ENCODE measurements at places on chromosomes 2 and 18.

GRCh38 chr2:175931805-175932204 lies 70.3 kb downstream of the LNPK start:
- no peaks in the 10 kb centered on the region for H3K27me3 ChIP-seq
- H3K4me1 ChIP-seq, result no peaks in the 10 kb centered on the region
- H3K27ac ChIP-seq, result no peak overlapping the region
- DNase-seq, result no peak
- no peak overlapping the region for H3K4me3 ChIP-seq
- H3K36me3 ChIP-seq, result peaks cover 11% of the 10 kb centered on the region

DNA sequence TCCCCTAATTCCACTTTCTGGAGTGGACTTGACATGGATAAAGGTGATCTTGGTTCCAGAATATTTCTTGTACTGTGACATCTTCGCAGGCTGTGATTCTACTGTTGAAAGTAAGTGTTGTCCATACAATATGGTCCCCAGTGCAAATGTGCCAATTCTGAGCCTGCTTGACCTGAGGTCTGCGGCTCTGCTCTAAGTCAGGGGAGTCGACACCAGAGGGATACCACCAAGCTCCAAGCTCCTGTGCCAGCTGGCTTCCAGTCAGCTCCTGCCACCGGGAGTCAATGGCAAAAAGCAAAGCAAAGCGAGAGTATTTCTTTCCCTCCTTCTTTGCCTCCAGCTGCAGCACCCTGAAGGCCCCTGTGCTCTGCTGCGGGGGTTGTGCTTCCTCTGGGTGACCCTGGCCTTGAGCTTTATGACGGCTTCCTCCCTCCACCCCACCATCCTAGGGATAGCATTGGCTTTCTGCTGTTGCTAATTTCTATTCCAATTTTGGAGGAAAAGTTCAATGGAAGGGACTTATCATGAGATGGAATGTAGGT lies 50.4 kb downstream of the SLC35F5 start:
- H3K36me3 ChIP-seq, result no peaks in the 10 kb centered on the region
- no peaks in the 10 kb centered on the region for H3K27me3 ChIP-seq
- H3K27ac ChIP-seq, result no peak overlapping the region
- H3K4me1 ChIP-seq, result no peaks in the 10 kb centered on the region

DNA sequence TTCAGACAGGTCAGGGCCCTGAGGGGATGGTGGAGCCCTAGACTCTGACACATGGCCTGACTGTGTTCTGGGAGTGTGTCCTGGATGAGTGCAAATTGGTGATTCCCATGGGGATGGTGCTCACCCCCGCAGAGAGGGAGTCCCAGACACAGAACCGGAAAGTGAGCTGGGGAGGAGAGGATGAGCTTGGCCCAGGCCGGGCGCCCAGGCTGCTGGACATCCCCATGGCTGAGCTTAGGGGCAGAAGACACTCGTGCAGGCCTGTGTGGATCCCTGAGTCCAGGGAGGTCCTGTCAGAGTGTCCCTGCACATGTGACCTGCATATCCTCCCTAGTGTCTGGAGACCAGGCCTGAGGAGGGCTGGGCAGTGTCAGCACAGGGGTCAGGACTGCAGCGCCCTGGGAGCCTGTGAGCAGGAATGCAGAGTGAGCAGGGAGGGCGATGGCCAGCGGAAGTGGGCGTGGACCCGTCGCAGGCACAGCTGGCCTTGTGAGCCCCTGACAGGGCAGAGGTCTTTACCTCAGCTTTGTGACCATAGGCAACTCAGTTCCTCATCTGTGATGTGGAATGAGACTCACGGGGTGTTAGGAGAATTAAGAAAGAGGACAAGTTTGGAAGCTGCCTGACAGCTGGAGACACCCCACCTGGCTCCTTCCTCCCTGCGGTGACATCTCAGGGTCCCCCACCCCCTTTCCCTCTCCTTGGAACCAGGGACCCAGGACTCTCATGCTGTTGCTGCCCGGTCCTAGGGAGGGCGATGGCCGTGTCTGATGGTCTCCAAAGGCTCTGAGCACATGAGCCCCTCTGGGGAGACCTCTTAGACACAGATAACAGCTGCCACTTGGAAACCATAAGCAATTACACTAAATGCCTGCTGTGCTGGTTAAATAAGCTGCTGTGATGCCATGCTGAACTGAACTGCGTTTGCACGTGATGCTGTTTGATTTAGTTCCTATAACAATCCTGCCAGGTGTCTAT lies 62.6 kb upstream of the HS6ST1 start:
- DNase-seq, result no peak
- no peaks in the 10 kb centered on the region for H3K4me1 ChIP-seq
- H3K27me3 ChIP-seq, result no peaks in the 10 kb centered on the region
- H3K27ac ChIP-seq, result no peak overlapping the region

- no peak overlapping the region for H3K4me3 ChIP-seq
- H3K27ac ChIP-seq, result no peak overlapping the region
- H3K27me3 ChIP-seq, result peaks cover 4% of the 10 kb centered on the region
- H3K4me1 ChIP-seq, result no peaks in the 10 kb centered on the region
- H3K36me3 ChIP-seq, result no peaks in the 10 kb centered on the region
Observed at GRCh38 chr18:8686611-8687010, 18.7 kb upstream of the MTCL1 start.

DNA sequence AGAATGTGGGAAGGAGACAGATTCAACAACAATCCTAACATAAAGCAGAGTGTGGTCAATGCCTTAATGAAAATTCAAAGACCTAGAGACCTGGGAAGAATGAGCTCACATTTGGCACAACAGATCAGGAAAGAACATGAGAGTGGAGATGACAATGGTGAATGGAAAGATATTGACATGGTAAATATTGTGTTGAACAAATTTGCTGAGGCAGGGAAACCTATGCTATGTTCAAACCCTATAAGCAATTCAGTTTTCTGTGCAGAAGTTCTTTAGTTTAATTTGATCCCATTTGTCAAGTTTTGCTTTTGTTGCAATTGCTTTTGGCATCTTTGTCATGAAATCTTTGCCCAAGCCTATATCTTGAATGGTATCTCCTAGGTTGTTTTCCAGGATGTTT lies 199.4 kb upstream of the LRRTM4 start:
- no peak overlapping the region for H3K27ac ChIP-seq
- DNase-seq, result no peak
- no peak overlapping the region for H3K4me3 ChIP-seq
- H3K36me3 ChIP-seq, result no peaks in the 10 kb centered on the region
- no peaks in the 10 kb centered on the region for H3K4me1 ChIP-seq
- H3K27me3 ChIP-seq, result no peaks in the 10 kb centered on the region

DNA sequence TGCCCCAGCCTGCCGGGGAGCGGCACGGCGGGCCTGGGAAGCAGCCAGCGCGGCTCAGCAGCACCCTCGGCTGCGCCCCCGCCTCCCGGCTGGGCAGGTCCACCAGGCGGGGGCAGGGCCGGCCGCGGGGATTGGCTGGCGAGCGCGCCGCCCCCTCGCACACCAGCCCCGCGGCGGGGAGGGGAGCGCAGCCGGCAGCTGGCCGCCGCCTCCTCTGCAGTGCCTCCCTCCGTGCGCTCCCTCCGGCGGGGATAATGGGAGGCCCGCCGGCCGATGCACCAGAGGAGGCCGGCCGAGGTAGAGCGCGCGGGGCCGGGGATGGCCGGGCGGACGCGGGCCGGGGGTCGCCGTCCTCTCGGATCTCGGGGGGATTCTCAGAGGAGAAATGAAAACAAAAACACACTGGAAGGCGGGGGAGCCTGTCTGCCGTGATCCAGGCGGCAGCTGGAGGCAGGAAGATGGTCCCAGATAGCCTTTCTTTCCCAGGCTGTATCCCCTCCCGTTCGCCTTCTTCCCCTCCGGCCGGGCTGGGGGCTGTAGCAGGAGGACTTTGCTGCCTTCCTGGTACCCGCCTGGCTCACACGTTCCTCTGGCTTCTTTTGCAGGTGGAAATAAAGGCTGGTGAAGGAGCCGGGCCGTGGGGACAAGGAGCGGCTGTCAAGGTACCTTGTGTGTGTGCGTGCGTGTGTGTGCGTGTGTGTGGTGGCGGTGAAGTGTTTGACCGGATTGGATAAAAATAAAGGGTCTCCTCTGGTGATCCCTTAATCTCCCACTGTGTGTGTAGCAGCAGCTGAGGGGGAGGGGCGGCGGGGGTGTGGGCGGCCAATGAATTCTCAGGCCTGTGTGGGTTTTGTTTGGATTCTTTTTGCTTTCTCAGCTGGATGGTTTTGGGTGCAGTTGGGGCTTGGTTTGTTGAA lies 18.1 kb downstream of the TET3 start:
- H3K4me1 ChIP-seq, result peaks cover 69% of the 10 kb centered on the region
- peak overlapping the region; percentile 66 for H3K27ac ChIP-seq
- peaks cover 2% of the 10 kb centered on the region for H3K27me3 ChIP-seq
- DNase-seq, result peak; percentile 81
- H3K4me3 ChIP-seq, result peak overlapping the region; percentile 89
- peaks cover 11% of the 10 kb centered on the region for H3K36me3 ChIP-seq

DNA sequence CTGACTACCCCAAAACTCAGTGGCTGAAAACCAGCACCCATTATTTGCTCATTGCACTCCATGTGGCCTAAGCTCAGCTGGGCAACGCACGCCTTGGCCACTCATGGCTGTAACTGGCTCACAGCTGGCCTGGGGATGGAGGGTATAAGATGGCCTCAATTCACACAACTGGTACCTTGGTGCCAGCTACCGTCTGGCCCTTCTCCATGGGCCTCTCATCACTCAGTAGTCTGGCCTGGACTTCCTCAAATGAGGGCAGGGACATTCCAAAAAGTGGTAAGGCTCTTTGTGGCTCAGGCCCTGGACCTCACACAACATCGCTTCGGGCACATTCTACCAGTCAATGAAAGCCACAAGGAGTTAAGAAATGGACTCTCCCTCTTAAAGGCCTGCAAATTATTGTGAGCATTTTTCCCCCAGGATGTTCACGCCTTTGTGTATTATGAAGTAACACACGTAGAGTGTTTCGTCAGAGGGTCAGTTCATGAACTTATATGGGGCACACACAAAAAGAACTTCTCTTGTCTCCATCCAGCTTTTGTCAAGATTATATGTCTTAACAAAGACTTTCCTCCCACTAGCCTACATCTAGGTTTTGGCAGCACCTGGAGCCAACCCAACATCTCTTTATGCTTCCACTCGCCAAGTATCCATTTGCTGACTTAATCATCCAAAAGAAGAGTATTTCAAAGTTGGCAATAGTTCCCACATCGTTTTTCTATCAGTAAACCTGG lies 145.2 kb downstream of the CCBE1 start:
- no peak for DNase-seq
- H3K27ac ChIP-seq, result no peak overlapping the region
- H3K36me3 ChIP-seq, result no peaks in the 10 kb centered on the region
- no peak overlapping the region for H3K4me3 ChIP-seq
- H3K4me1 ChIP-seq, result no peaks in the 10 kb centered on the region

DNA sequence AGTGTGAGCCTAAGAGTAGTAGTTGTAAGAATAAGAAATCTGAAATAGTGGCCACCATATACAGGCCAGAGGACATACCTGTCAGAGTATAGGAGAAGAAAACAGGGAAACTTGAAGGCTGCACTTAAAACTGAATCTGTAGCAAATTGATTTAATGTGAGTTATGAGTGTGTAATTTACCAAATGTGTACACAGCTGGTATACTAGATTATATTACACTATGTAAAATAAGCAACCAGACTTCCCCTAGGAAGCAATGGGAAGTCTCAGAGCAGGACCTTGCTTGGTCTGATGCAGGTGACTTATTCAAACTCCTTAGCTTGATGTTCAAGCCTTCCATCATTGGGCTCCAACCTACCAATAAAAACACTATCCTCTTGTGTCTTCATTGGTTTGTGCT lies 17.3 kb upstream of the EPC2 start:
- no peak for DNase-seq
- H3K36me3 ChIP-seq, result no peaks in the 10 kb centered on the region
- no peaks in the 10 kb centered on the region for H3K4me1 ChIP-seq
- H3K27me3 ChIP-seq, result peaks cover 6% of the 10 kb centered on the region

DNA sequence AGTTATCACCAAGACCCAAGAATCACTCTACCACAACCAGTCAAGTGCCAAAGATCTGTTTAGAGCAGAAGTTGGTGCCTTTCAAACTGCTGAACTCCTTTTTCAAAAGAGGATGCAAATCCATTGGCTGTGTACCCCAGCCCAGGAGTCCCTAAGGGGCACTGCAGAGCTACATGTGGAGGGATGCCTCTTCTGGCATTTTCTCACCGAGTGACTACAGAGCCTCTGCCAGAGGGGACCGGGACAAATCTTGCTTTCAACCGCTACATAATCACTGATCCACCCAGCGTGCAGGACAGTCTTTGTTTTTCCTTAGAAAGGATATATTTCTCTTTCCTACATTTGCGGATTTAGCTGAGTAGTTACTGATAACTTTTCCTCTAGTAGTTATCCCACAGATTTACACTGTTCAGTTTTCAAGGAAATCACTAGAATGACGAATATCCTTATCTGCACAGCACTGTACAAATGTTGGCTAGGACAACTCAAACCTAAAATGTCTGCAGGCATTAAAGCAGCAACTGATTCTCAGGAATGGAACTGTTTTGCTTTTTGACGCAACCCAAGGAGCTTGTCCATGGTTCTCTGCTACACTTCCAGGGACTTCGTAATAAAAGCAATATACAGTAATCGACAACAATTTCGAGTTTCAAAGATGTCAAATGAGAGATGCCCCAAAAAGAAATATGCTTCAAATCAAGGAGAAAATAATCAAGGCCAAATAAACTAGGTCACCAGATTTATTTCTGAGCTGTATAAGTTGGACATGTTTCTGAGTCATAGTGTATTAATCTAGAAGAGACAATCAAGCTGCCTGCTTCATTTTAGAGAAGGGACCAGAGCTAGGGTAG lies 24.1 kb downstream of the EPB41L3 start:
- H3K27ac ChIP-seq, result no peak overlapping the region
- peaks cover 4% of the 10 kb centered on the region for H3K27me3 ChIP-seq
- H3K4me1 ChIP-seq, result peaks cover 6% of the 10 kb centered on the region
- no peaks in the 10 kb centered on the region for H3K36me3 ChIP-seq
- H3K4me3 ChIP-seq, result no peak overlapping the region
- DNase-seq, result no peak

GRCh38 chr2:127576433-127577207 lies 41.1 kb downstream of the MYO7B start:
- H3K27me3 ChIP-seq, result peaks cover 21% of the 10 kb centered on the region
- H3K4me3 ChIP-seq, result no peak overlapping the region
- H3K27ac ChIP-seq, result no peak overlapping the region

GRCh38 chr18:75246721-75247610 lies 36.4 kb downstream of the TSHZ1 start:
- H3K36me3 ChIP-seq, result no peaks in the 10 kb centered on the region
- H3K4me3 ChIP-seq, result peak overlapping the region; percentile 88
- H3K4me1 ChIP-seq, result peaks cover 39% of the 10 kb centered on the region
- DNase-seq, result no peak

- no peak overlapping the region for H3K27ac ChIP-seq
- no peaks in the 10 kb centered on the region for H3K36me3 ChIP-seq
- H3K4me3 ChIP-seq, result no peak overlapping the region
Observed at GRCh38 chr2:183059561-183059960, 19.0 kb upstream of the DUSP19 start.

GRCh38 chr2:205673312-205673711 lies 9.0 kb upstream of the NRP2 start:
- H3K27me3 ChIP-seq, result peaks cover 16% of the 10 kb centered on the region
- no peaks in the 10 kb centered on the region for H3K4me1 ChIP-seq

DNA sequence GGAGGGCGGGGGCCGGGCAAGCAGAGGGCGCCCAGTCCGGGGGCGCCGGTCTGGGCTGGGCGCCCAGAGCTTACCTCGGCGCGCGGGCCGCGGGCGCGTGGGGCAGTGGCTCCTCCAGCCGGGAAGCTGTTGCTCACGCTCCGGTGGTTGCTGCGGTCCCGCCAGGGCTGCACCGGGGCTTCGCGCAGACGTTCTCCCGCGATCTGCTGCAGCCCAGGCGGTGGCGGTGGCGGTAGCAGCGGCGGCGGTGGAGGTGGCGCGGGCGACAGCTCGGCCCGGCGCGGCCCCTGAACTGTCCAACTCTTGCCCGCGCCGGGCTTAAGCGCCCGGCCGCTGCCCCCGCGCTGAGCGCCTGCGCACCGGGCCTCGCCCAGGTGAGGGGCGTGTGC lies 391 bp downstream of the ZNF385B start:
- no peak overlapping the region for H3K4me3 ChIP-seq
- peaks cover 15% of the 10 kb centered on the region for H3K4me1 ChIP-seq
- no peak overlapping the region for H3K27ac ChIP-seq
- H3K27me3 ChIP-seq, result peaks cover 71% of the 10 kb centered on the region
- no peak for DNase-seq
